ENCODE measurements at places on chromosomes 2 and 18.
A peak's percentile ranks its signal among the peaks of the same experiment; 100 is the strongest.

- DNase-seq, result no peak
These were observed 377.7 kb downstream of the TDRD15 start for GRCh38 chr2:21501376-21502027.

- no peak for DNase-seq
These were observed 63.1 kb downstream of the FAM171B start for GRCh38 chr2:186757009-186757408.

DNA sequence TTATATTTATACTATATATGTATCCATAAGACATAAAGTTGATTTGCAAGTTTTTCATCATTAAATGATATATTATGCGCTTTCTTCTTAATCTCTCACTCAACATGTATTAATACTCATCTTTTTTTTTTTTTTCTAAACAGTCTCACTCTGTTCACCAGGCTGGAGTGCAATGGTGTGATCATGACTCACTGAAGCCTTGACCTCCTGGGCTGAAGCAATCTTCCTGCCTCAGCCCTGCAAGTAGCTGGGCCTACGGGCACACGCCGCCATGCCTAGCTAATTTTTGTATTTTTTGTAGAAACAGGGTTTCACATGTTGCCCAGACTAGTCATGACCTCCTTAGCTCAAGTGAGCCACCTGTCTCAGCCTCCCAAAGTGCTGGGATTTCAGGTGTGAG, 51.4 kb upstream of the MAP4K3 start:
- DNase-seq, result no peak

GRCh38 chr18:31603315-31603714, 11.6 kb downstream of the TTR start:
- DNase-seq, result no peak

GRCh38 chr2:60432035-60432601, 121.3 kb downstream of the BCL11A start:
- no peak for DNase-seq

DNA sequence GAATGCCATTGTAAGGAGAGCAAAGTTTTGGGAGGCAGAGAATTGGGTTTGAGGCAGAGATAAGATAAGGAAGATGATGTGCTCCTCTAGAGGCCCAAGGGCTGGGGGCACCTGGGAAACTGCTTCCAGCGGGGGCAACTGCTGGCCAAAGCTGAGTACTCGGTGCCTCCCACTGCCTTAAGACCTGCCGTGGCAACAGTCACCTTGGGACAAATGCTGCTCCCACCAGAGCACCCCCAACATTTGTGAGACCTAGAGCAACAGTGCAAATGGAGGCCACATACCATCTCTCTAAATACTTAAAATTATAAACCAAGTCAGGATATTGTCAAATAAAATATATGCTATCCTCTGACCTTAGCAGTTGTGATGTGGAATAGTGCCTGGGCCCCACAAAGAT, 127.1 kb downstream of the CAPN13 start:
- DNase-seq, result no peak

- DNase-seq, result no peak
These were observed 34.7 kb upstream of the ADAM23 start for GRCh38 chr2:206408323-206409320.

DNA sequence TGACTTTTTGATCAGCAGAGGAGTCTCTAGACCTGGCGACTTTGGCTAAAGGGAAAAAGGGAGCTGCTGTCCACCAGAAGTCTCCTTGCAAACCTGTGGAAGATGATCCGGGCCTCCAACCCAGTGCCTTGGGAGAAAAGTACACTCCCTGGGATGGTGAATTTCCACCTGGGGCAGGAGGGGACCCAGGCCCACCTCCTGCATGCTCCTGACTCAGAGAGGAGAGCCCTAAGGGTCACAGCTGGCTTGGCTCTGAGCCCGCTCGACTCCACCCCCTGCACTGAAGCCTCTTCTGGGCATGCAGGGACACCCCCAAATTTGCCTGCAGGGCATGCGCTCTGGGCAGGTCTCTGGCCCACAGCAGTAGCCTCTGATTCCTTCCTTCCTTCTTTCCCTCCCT, 66.5 kb downstream of the PDCL3 start:
- DNase-seq, result no peak

GRCh38 chr2:240390091-240391073, 45.1 kb upstream of the GPC1 start:
- no peak for DNase-seq

- DNase-seq, result no peak
These were observed 383.0 kb upstream of the LRRTM1 start for GRCh38 chr2:80687524-80687923.

DNA sequence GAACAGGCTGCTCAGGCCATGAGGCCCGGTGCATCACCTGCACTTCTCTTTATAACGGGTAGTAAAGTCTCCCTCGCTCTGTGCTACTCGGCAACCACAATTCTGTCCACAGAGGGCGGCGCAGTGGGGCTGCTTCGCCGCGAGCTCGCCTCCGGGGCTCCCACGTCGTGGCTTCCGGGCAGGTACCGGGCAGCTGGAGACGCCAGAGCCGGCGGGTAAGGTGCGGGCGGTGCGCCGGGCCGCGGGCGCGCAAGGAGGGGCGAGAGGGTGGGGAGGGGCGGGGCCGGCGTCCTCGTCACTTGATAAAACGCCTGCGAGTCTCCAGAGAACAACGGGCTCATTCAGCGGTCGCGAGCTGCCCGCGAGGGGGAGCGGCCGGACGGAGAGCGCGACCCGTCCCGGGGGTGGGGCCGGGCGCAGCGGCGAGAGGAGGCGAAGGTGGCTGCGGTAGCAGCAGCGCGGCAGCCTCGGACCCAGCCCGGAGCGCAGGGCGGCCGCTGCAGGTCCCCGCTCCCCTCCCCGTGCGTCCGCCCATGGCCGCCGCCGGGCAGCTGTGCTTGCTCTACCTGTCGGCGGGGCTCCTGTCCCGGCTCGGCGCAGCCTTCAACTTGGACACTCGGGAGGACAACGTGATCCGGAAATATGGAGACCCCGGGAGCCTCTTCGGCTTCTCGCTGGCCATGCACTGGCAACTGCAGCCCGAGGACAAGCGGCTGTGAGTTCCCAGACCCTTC, at the start of gene ITGA6:
Gene ITGA6 (plus strand): TSS at position 331 of the 734 bp plus-strand sequence.
- DNase-seq, result peak; percentile 56

DNA sequence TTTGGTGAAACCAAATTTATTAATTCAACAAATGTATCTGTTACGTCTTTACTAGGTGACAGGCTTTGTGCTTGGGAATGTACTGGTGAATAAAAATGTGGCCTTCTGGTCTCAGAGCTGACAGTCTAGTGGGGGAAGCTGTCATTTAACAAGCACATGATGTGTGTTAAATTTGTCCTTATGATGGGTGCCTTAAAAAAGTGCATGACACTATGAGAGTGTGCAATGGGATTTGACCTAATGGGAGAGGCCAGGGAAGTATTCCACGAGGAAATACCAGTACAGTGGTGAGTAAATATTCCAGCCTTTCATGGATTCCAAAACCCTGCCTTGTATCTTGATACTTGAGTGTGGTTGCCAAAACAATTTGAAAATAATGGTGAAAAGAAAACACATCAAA, 308.9 kb downstream of the PLCL1 start:
- no peak for DNase-seq

DNA sequence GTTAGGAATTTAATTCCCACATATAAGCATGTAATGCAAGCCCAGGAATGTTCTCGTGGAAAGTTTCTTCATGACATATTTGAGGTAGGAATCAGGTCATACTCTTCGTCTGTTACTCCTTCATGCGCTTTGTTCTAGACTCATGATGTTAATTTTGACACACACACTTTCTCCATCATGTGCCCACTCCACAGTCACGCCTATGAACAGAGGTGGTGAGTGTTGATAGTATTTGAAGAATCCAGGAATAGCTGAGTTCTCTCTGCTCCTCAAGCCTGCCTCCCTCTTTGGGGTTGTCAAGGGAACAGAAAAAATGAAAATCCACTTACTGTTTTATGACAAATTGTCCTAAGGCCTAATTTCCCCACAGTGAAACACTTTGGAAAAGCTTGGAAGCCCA, 117.3 kb upstream of the SERPINE2 start:
- DNase-seq, result no peak

- DNase-seq, result no peak
These were observed 31.1 kb downstream of the SIGLEC15 start for GRCh38 chr18:45856531-45856930.

DNA sequence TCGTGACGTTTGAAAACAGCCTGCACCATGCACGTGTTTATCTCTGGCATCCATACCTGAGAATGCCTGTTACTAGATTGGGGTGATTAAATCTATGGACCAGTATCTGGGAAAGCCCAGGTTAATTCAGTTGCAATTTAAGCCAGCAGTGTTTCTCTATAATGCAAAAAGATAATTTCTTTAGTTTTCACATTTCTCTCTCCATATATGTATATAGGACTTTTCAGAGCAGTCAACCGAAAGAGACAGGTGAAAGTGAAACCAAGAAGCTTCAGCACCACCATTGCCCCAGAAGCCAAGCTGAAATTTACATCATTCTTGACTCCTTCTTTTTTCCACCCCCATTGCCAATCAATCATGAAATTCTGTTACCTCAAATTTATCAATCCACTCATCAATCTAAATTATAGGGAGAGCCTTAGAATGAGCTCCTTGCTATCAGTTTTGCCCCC, 2.7 kb upstream of the LRP2 start:
- DNase-seq, result no peak

DNA sequence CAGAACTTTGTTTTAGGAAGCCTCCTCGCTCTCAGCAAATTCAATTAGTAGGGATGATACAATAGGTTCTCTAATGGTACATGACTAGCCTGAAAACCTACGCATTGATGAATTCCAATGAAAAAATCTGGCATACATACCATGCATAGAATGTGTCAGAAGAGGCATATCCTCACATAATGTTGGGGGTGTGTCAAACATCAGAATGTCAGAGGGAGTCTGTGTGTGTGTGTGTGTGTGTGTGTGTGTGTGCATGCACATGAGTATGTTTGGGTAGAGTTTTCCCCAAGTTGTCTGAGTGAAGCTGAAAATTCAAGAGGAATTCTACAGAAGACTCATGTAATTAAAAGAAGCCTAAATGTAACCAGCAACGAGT, 78.5 kb downstream of the FIGN start:
- no peak for DNase-seq

DNA sequence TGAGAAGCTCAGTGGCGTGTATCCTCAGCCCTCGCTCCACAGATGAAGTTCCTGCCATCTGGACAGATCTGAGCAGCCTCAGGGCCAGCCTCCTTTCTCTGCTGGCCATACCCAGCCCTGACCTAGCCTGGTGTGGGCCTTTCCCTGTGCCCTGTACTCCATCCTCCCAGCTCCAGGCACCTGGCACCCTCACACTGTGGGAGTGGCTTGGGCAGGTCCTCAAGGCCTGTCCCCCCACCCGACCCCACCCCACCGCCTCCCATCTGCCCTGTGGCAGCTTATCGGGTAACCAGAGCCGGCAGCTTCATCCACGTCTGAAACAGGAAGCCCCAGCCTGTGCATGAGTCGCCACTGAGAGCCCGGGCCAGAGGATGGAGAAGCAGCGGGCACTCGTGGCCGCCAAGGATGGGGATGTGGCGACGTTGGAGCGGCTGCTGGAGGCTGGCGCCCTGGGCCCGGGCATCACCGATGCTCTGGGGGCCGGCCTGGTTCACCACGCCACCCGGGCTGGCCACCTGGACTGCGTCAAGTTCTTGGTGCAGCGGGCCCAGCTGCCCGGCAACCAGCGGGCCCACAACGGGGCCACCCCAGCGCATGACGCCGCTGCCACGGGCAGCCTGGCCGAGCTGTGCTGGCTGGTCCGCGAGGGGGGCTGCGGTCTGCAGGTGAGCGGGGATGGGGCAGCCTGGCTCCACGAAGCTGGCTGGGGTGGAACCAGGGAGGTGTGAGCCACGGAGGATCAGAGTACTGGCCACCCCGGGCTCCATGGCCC, at the start of gene ESPNL:
Gene ESPNL (plus strand): TSS at position 292 of the 772 bp plus-strand sequence. CDS start 80 bp downstream, at position 372.
- DNase-seq, result no peak

DNA sequence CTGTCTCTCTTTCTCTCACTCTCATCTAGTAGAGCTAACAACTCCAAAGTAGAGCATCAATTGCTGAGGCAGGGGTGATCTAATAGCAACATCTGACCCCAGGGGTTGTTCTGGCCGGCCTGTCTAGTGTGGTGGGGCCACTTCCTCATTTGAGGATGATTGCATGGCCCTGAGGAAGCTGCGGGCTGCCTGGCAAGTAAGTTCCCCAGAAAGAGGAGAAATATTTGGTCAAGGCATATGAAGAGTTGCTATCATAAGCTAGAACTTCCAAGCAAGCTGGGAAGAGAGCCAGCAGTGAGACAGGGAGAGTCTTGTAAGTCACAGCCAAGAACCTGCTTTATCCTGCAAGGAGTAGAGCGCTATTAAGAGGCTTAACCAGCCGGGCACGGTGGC, 50.8 kb upstream of the TMEM87B start:
- DNase-seq, result no peak

DNA sequence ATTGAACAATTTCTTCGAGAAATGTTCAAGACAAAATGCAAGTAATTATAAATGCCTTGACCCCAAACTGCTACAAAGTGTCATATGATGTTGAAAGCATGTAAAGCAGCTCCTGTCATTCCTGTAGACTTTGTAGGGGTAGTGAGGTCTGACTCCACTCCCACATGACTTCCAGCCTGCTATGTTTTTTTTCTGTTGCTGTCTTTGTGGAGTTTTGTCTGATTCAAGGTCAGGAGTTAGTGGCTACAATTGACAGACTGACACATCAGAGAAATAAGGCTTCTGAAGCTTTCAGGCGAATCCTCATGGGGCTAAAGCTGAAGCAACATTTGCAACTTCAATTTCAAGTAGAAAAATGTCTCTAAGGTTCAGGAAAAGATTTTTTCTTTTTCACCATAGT, 63.9 kb upstream of the CCDC195 start:
- DNase-seq, result no peak

GRCh38 chr2:18837240-18837639, 247.9 kb upstream of the NT5C1B start:
- DNase-seq, result no peak
